ENCODE measurements at places on chromosomes 2 and 18.

DNA sequence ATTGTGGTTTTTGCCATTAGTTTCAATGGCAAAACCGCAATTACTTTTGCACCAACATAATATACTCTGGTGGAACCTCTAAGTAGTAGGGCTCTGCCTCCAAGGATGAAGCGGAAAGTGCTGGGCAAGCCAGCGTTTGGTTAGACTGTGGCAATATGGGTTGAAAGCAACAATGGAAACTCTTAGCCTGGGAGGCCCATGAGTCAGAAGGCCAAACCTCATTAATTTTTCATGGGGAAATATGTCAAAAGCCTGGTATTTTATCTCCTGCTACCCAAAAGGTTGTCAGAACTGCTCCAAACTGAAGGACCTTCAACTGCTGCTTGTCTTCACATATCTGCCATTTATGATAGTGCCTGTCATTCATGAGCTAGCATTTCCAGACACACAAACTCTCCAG, 179.1 kb upstream of the CYP26B1 start:
- no peak for DNase-seq

DNA sequence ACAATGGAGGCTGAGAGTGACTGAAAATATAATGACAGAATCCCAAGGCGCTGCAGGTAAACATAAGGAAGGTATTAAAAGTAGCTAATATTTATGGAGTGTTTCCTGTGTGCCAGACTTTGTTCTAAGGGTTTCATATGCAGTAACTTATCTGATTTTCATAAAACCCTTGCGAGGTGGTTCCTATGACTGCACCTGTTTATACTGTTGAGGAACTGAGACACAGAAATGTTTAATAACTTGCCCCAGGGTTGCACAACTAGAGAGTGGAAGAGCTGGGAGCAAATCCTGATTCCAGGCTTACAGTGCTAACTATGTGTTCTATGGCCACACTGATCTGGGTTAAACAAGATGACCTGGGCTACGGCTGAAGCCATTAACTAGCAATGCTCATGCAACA, 2.4 kb downstream of the SP110 start:
- no peak for DNase-seq

- DNase-seq, result no peak
Measured at GRCh38 chr2:241443486-241444223, 64.7 kb downstream of the STK25 start.

GRCh38 chr2:27730261-27730662, 41.3 kb upstream of the MRPL33 start:
- DNase-seq, result no peak

- no peak for DNase-seq
Measured at GRCh38 chr2:223746611-223747010, 90.8 kb downstream of the AP1S3 start.

DNA sequence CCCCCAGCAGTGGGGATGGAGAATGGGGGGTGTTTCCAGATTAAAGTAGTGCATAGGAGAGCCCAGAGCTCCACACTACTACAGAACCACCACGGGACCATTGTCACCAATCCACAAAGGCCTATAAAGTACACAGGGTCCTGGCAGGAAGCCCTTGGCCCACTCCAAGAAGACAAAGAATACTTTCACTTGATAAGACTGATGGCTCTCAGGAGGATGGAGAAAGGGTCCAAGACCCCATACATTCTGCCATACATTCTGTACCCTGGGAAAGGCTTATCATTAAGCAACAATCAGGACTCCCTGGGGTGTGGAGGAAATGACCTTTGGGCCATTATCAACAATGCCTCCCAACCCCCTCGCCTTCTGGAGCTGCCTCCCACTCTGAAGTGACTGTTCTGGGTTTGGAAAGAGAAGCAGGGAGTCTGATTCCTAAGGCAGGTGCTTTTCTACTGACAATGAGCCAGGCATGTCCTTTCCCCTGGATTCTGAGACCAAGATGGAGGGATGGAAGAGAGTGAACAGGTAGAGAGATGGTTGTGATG, 85.4 kb downstream of the XDH start:
- DNase-seq, result no peak

DNA sequence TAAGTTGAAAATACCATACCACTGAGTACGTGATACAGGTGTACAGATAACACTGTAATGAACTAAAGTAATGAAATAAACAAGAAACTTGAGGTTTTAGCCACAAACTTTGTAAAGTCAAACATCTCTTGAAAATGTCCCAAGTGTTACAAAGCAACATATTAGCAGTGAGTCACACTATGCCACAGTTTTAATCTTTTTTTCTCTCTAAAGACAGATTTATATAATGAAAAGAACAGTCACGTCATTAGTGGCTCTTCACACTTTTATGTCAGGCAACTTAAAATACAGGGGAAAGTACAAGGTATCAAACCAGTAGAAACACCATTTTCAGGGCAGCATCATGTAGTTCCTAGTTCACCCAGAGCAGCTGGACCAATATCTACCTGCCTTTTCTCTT, 42.1 kb downstream of the RAPH1 start:
- DNase-seq, result no peak

- DNase-seq, result no peak
Measured at GRCh38 chr2:107091163-107091864, 205.3 kb upstream of the ST6GAL2 start.

GRCh38 chr2:100233061-100233460, 89.2 kb downstream of the LONRF2 start:
- DNase-seq, result no peak

DNA sequence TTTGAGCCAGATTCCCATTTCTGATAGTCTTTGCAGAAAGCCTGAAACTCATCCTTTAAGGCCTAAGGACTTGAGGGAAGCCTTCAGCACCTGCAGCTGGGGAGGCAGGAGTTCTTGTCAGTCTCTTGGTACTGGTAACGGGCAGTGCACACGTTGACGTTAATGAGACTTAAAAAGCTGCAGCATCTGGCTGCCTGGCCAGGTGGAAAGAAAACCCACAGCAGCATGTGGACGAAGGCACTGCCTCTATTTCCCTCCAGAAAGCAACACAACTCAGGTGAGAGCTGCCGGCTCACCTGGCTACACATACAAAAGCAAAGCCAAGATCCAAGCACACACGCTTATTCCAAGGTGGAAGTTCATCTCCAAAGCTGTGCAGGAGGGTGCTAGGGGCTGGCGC, 178.8 kb downstream of the ANAPC1 start:
- no peak for DNase-seq

DNA sequence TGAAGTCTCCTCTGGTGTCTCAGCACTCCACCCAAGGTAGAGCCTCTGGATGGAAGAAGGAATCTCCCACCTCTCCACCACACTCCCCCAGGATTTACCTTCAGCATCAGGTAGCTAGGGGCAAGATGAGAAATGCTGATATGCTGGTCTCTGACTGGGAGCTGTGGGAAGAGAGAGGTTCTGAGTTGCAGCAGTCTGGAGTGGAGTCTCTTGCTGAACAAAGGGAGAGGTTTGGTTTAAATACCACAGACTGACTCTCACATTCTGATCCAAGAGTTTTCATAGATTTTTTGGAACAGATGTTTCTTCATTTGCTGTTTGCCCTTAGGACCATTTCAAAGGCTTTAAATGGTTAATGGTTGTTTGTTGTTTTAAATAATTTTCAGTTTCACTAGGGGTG, 1.1 kb upstream of the CFLAR start:
- DNase-seq, result no peak

DNA sequence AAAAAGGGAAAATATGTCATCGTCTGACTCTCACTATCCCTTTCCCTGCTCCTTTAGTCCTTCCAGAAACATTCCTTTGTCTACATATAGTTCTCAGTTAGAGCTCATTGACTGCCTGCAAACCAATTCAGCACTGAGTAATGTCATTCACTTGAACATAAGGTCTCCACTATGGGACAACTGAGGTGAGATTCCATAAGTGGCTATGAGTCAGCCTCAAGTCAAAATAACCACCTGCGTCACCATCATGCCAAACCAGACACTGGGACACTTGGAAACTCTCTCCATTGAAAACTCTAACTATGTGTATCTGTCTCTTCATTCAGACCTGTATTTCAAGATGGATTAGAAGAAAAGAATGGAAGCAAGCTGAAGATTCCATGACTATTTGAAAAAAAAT, 878.0 kb upstream of the PIK3C3 start:
- DNase-seq, result no peak

- DNase-seq, result no peak
Measured at GRCh38 chr2:239236808-239237205, 164.0 kb downstream of the HDAC4 start.

- DNase-seq, result no peak
Measured at GRCh38 chr2:26457251-26457666, 20.7 kb downstream of the OTOF start.

GRCh38 chr2:240304746-240305161, 130.7 kb upstream of the GPC1 start:
- DNase-seq, result no peak

GRCh38 chr2:102050854-102051391, 59.2 kb downstream of the IL1R2 start:
- DNase-seq, result no peak

- DNase-seq, result no peak
Measured at GRCh38 chr2:69997015-69997830, 35.8 kb upstream of the ASPRV1 start.

GRCh38 chr2:209086761-209087160, 337.1 kb upstream of the MAP2 start:
- no peak for DNase-seq

- DNase-seq, result no peak
Measured at GRCh38 chr2:7004636-7005035, 87.4 kb downstream of the RNF144A start.

GRCh38 chr2:122145856-122146255, 390.4 kb downstream of the TSN start:
- DNase-seq, result no peak

DNA sequence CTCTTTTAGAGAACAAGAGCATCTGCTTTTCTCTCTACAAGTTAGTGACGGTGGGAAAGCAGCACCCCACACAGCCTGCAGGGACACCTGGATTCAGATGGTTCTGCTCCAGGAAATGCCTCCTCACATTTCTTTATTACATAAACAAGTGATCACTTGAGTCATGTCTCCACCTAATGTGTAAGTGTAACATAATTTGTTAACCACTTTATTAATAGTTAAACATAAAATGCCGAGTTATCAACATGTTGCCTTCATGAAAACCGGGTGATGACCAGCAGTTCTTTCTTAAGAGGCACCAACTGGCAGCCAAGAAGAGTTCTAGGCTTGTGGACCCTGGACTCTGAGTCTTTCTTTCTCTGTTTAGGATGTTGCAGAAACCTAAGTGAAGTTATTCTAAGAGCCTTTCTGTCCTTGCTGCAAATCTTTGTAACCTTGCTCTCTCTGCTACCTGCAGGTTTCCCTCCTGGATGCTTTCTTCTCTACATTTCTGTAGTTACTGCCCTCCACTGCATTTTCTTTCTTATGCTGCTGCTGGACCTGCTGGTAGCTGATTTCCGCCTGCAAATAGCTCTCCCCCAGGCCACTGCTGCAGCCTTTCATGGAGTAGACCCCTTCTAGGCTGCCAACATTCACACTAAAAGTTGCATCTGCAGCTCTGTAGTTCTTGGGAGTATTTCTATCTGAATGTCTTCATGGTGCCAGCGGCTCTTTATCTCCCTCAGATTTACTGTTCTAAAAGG, 24.3 kb downstream of the UPP2 start:
- no peak for DNase-seq

- DNase-seq, result no peak
Measured at GRCh38 chr18:9120796-9121195, 15.8 kb upstream of the ANKRD12 start.

DNA sequence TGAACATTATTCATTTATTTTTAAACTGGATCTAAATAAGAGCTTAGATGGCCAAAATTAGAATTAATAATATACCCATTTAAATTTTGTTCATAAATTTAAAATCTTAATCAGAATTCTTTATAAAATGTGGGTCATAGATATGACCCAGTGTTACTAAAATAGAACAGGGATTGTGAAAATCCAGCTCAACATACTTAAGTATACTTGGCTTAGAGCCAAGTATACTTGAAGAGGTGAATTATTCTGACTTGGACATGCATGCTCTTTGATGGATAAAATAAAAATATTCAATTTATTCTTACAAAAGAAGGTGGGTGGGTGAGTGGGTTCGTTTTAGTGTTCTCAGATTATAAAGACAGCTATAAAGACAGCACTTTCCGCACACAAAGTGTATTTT, 70.7 kb downstream of the SPOPL start:
- no peak for DNase-seq

Data from D721Med (cell line).